ENCODE measurements at places on chromosomes 1 and 21.

GRCh38 chr1:70353601-70354331 is 756 bp downstream of the ANKRD13C start:
- DNase-seq, result no peak

GRCh38 chr1:36966242-36966641 is 68.1 kb downstream of the GRIK3 start:
- no peak for DNase-seq

- no peak for DNase-seq
Measured at GRCh38 chr1:221981461-221981860, 239.6 kb upstream of the DUSP10 start.

- no peak for DNase-seq
Measured at GRCh38 chr1:70714149-70714548, 303.1 kb downstream of the CTH start.

- DNase-seq, result no peak
Measured at GRCh38 chr1:108142773-108143394, 57.3 kb downstream of the SLC25A24 start.

DNA sequence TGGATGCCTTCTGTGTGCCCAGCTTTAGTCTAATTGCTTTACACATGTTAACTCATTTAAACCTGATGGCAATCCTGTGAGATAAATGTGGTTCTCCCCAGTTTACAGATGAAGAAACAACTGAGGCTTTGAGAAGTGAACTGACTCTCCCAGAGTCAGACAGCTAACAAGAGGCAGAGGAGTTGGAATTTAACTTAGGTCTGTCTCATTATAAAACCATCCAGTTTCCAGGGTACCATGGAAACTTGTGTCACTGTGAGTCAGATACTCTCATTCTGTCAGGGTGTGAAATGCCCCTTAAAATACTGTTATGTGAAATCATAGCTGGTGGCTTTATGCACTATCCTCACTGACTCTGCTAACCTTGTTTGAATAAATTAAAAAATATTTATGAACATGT is 206.6 kb downstream of the PBX1 start:
- no peak for DNase-seq

- peak; percentile 25 for DNase-seq
Measured at GRCh38 chr1:203126866-203127665, 460 bp upstream of the ADORA1 start.

DNA sequence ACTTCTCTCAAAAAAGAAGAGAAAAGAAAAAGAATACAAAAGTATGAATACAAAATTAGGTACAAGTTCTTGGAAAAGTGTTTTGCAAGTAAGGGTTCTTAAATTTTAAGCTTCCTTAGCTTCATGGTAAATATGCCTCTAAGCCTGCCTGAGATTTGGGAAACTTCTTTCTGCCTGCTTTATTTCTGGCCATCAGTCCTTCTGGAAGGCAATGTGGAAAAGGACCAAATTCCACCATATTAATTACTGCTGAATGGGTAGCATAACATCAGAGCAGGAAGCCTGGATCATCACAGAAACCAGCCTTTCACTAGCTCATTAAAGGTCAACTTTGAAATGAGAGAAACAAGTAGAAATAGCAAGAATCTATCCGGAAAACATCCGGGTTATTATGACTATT is 39.1 kb upstream of the CAP1 start:
- DNase-seq, result no peak

GRCh38 chr1:63316598-63316983 is 5.8 kb upstream of the FOXD3 start:
- DNase-seq, result no peak

DNA sequence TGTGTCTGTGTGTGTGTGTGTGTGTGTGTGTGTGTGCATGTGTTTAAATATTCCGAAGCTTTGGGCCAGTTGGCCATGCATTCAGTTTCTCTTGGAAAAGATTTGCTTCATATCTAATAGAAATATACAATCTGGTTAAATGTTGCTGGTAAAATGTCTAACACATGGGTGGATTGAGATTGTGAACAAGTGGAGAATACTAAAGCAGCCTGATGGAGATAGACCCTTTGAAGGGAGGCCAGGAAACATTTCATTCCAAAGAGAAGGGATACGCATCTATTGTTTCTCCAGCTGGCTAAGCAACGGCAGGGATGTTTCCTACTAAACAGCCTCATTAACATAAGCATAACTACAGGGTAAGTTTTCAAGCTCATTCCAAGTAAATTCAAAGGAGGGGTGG is 257.5 kb upstream of the PTBP2 start:
- no peak for DNase-seq

- DNase-seq, result no peak
Measured at GRCh38 chr1:96424877-96425276, 296.7 kb upstream of the PTBP2 start.

- DNase-seq, result no peak
Measured at GRCh38 chr1:150875197-150876118, 941 bp downstream of the ARNT start.

DNA sequence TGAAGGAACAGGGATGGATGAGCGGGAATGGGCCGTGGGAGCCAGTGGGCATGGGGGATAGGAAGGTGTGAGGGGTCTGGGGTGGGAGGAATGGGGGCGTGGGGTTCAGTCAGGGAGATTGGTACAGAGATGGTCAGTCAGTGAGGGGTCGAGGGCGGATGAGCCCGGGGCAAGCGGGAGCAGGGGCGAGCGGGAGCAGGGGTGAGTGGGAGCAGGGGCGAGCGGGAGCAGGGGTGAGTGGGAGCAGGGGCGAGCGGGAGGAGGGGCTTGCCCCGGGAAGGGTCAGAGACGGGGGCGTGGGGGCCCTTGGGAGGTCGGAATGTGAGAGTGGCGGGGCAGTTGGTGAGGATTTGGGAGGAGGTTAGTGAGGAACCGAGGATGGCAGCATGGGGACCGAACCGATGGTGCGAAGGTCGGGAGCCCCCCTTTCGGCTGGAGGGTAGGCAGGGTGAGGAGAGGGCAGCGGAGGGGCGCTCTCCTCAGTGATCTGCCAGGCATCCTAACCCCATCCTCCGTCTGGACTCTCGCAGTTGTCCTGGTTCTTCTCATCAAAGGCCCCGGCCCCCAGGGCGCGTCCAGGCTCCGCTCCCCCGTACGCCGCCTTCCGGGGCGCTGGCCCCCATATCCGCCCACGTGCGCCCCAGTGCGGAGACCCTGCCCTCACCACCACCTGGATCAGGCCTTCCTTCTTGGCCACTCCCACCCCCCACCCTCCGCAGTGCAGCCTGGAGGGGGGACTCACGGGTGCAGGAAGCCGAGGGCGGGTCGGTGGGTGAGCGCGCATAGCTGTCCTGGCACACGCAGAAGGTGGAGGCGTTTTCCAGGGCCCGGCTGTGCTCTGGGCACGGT is 11.2 kb downstream of the EPHA10 start:
- no peak for DNase-seq

DNA sequence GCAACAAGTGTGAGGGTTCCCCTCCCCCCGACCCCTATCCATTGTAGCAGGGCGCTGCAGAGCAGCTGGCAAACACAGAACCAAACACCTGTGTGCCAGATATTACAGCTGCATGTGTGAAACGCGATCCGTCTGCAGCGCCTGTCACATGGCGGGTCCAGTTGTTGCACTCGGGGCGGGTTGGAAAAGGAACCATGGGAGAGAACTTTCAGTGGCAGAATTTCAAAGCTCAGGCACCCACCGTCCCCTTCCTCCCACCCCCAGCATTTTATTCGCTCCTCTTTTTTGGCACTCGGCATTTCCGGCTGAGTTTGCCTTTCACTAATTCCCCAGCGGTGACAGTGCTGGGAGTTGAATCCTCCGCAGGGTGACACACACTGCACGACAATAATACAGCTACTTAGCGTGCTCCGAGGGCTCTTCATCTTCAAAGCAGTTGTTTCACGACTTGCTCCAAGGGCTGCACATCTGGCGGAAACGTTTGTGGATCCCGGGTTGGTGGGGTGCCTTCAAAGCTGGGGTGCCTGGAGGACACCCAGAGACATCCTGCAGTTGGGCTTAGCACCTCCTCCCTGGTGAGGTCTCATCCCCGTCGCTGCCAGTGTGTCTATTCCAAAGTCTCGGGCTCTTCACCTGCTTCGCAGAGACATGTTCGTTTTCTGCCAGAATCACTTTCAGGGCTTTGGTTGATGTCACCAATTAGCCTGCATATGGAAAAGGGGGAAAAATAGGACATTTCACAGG is 180.7 kb downstream of the ZBTB18 start:
- no peak for DNase-seq

DNA sequence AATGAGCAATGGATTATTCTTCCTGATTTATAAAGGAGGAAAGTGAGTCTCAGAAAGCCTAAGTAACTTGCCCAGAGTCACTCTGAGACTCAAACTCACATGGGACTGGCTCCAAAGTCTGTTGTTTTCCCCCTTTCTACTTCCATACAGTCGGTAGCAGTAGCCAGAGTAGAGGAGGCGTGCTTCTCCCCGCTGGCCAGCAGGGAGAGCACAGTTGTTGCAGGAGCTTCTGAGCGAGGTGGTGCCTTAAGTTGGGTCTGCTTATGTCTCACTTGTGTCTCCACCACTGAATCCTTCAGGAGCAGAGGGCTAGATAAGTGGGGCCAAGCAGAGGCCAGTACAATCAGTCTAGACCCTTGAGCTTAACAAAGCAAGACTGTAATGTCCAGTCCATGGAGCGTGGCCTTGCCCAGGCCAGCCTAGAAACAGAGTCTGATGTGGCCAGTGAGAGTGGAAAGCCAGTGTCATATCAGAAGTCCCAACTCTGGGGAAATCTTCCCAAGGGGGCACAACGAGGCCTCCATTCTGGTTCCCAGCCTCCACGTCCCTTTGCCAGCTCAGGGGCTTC is 181.9 kb downstream of the ZSCAN20 start:
- DNase-seq, result no peak

GRCh38 chr1:171127501-171127900 is 36.8 kb downstream of the FMO3 start:
- no peak for DNase-seq

DNA sequence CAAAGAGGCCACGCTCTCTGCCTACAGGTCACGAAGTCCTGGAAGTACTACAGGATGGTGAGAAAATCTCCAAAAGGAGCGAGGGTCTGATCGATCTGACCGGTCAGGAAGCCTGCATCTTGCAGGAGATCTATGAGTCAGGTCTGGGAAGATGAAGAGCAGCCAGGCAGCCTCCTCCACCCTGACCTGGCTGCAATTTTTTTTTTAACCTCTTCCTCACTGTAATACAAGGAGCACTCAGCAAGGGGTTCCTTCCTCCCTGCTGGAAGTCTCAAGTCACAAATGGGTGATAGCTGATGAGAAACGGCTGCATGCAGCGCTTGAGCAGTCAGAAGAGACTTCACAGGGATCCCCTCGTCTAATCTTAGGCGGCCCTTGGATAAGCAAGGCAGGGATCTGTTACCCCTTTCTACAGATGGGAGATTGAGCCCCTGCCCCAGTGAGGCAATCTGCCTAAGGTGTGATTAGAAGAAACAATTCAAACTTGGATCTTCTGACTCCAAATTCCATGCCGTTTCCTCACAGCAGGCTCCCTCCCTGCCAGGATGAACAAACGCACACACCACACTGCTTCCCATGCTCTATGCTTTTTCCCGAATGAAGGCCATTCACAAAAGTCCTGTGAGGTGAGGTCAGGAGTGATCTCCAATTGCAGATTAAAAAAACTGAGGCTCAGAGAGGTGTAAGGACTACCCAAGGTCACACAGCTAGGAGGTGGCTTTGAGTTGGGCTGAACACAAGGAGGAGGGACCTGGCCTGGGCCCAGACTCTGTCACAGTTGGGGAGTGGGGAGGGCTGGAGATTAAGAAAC is 48.3 kb downstream of the ECE1 start:
- DNase-seq, result no peak

DNA sequence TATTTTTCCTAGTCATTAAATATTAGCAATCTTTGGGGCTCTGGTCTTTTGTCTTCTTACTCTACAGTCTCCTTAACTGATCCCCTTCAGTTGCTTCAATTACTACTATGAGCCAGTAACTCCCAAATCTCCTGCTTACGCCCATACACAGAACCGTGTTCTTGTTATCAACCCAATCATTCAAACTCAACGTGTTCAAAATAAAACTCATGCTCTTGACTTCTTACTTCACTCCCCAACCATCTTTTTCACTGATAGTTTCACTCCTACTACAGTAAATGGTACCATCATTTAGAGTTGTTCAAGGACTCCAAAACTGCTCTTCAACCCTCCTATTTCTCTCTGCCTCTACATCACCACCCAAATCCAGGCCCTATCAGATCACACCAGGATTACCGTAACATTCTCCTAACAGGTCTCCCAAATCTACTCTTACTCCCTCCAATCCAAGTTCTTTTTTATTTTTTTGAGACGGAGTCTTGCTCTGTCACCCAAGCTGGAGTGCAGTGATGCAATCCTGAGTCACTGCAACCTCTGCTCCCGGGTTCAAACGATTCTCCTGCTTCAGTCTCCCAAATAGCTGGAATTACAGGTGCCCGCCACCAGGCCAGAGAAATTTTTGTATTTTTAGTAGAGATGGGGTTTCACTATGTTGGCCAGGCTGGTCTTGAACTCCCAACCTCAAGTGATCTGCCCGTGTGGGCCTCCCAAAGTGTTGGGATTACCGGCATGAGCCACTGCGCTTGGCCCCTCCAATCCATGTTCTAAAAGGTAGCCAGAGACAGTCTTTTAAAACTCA is 3.0 kb downstream of the YARS1 start:
- no peak for DNase-seq

DNA sequence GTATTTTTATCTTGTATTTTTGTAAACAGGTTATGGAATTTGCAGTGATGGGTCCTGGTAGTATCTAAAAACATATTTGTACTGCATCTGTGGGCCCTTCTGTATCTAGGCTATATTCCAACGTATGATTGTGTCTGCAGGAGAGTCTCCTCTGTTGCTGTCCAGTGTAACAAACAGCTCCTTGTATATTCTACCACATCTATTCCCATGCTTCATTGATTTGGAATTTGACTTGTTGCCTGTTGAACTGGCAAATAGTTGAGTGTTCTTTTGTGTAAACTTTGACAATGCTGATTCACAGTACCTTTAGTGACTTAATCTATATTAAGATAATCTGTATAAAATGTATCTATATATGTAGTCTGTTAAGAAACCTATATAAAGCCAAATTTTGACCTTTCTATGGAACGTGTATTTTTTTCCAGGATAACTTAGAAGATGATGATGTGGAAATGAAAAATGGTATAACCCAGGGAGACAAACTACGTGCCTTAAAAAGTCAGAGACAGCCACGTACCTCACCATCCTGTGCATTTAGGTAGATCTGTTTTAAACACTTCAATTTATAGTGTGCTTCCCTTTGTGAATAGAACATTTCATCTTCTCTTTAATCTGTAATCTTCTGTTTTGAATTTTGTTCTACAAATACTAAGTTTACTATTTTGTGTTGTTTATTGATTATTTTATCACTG is 43.4 kb upstream of the GPR88 start:
- DNase-seq, result no peak

GRCh38 chr1:62336638-62336994 is 17.4 kb upstream of the KANK4 start:
- no peak for DNase-seq

DNA sequence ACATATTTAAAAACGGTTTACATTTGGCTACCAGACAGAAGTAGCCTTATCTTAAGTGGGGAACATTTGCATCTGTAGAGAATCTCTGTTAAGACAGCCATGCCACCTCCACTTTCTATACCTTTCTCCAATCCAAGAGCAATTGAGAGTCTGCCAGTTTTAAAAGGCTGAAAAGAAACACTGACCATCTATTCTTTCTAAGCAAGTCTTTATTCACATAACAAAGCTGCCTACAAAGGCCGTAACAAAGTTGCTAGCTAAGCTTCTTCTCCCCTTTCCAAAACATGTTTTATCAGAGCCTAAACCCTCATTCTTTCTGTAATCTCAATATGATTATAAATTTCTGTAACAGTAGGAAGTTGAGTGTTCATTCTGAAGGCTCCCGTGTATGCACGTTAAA is 1078.3 kb downstream of the NCAM2 start:
- DNase-seq, result no peak

- no peak for DNase-seq
Measured at GRCh38 chr1:22412932-22413727, 38.5 kb upstream of the ZBTB40 start.
